Activated CD4-positive, alpha-beta T cell treated with anti-CD3 and anti-CD28 coated beads, Interleukin-2, amount 10 ng/mL, durations not matched to agents 7 days and 5 days (primary cell): ENCODE measurements at places on chromosomes 12 and 14. TPM values are rescaled to one million over a fixed set of nuclear protein-coding genes. Genes with fewer than 3 reads are reported as not detected.

Gene LYZ
- total RNA-seq, result not detected

Gene GLS2
- total RNA-seq, result 1.9 TPM

Gene OSBPL8
- total RNA-seq, result 130 TPM

Gene NANOG
- not detected for total RNA-seq

Gene TMEM52B
- not detected for total RNA-seq

Gene SLC15A5
- not detected for total RNA-seq

Gene SDR9C7
- total RNA-seq, result not detected

Gene PAH
- total RNA-seq, result not detected

Gene CHPT1
- total RNA-seq, result 11.8 TPM

Gene ARHGAP9
- 218 TPM for total RNA-seq

Gene WIF1
- not detected for total RNA-seq

DNA sequence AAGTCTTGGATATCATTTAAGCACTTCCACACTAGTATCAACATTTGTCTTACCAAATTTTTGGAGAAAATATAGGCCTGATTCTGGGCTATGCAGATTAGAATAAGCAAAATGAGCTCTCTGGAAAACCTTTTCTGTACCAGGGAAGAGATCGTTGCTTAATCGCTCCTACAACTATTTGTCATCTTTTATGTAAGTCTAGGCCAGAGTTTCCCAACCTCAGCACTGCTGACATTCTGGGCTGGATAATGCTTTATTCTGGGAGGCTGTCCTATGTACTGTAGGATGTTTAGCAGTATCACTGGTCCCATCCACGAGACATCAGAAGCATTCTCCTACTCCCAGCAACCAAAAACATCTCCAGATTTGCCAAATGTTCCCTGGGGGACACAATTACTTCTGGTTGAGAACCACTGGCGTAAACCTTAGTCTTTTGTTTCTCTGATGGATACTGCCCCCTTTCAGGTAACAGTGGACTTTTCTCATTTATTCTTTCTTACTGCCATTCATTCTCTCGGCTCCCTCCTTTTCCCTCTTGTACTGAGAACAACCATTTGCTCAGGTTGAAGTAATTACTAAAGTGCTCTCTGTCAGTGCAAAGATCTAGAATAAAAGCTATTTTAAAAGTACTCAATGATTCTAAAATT lies 316.9 kb upstream of the E2F7 start:
- H3K27ac ChIP-seq, result no peak overlapping the region
- H3K27me3 ChIP-seq, result no peaks in the 10 kb centered on the region
- DNase-seq, result no peak
- H3K36me3 ChIP-seq, result no peaks in the 10 kb centered on the region
- no peaks in the 10 kb centered on the region for H3K4me1 ChIP-seq

DNA sequence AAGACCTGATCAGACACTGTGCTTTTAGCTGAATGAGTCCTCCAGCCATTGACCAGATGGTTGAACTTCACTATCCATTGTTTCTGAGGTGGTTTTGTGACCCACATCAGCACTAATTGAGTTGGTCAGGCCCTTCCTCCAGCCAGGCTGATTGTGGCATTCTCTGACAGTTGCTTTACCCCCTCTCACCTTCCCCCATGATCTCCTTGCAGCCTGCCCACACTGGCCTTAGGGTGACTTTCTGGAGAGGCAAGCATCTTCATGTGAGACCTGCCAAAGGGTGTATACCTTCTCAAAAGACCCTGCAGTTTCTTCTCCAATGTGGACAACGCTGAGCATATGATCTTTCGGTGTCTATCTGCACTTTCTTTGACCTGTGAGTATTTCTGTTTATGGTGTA lies 83.9 kb downstream of the GPATCH2L start:
- no peak for DNase-seq
- no peak overlapping the region for H3K27ac ChIP-seq
- no peaks in the 10 kb centered on the region for H3K4me1 ChIP-seq
- H3K27me3 ChIP-seq, result no peaks in the 10 kb centered on the region

DNA sequence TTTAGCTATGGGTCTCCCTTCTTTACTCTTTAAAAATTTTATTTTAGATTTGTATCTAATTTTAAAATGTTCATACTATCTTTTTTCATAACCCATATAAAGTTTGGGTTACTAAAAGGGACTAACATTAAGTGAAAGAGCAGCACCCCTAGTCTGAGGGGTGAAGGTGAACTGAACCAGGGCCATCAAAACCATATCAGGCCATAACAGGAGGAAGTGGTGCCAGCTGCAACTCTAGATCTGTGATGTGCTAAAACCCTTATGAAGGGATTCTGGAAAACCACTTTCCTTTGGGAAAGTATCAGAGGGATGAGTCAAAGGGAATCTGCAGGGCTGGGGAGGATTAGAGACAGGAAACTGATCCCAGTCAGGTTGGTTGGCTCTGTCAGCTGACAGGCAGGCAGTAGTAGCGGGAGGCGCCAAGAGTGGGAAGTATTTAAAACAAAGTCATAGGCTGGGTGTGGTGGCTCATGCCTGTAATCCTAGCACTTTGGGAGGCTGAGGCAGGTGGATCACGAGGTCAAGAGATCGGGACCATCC lies 162.5 kb downstream of the PPM1H start:
- no peak overlapping the region for H3K4me3 ChIP-seq
- peaks cover 2% of the 10 kb centered on the region for H3K27me3 ChIP-seq
- H3K4me1 ChIP-seq, result peaks cover 3% of the 10 kb centered on the region
- DNase-seq, result no peak

GRCh38 chr14:31419179-31419966 lies 977 bp downstream of the HEATR5A start:
- peaks cover 25% of the 10 kb centered on the region for H3K4me1 ChIP-seq
- H3K4me3 ChIP-seq, result peak overlapping the region; percentile 92
- H3K27ac ChIP-seq, result no peak overlapping the region
- no peak for DNase-seq
- H3K36me3 ChIP-seq, result no peaks in the 10 kb centered on the region
- no peaks in the 10 kb centered on the region for H3K27me3 ChIP-seq

DNA sequence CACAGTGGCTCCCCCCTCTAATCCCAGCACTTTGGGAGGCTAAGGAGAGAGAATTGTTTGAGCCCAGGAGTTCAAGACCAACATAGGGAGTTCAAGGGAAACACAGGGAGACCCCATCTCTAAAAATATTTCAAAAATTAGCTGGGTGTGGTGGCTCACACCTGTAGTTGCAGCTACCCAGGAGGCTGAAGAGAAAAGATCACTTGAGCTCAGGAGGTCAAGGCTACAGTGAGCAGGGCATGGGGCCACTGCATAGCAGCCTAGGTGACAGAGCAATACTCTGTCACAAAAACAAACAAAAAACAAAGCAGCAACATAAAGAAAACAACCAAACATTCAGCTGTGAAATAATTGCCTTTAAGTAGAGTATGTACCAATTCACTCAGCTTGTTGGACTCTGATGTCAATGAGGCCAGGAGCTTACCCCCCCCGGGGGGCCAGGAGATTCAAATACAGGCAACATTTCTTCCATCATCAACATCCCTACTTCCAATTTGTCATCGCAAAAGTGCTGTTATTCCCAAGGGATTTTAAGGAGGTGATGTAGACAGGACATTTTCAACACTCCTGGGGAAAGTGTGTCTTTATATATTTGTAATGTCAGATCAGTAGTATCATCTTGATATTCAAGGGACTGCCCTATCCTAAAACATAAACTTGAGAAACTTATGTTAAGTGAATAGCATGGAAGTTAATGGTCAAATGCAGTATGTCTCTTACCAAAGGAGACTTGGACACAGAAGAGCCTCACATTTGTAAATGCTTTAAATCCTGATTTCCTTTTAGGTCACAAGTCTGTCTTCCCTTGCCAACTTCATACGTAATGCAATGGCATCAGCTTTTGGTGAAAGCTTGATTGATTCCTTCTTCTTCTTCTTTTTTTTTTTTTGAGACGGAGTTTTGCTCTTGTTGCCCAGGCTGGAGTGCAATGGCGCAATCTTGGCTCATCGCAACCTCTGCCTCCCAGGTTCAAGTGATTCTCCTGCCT lies 40.6 kb upstream of the AEBP2 start:
- H3K27me3 ChIP-seq, result no peaks in the 10 kb centered on the region
- DNase-seq, result no peak
- no peak overlapping the region for H3K4me3 ChIP-seq
- peaks cover 5% of the 10 kb centered on the region for H3K4me1 ChIP-seq

DNA sequence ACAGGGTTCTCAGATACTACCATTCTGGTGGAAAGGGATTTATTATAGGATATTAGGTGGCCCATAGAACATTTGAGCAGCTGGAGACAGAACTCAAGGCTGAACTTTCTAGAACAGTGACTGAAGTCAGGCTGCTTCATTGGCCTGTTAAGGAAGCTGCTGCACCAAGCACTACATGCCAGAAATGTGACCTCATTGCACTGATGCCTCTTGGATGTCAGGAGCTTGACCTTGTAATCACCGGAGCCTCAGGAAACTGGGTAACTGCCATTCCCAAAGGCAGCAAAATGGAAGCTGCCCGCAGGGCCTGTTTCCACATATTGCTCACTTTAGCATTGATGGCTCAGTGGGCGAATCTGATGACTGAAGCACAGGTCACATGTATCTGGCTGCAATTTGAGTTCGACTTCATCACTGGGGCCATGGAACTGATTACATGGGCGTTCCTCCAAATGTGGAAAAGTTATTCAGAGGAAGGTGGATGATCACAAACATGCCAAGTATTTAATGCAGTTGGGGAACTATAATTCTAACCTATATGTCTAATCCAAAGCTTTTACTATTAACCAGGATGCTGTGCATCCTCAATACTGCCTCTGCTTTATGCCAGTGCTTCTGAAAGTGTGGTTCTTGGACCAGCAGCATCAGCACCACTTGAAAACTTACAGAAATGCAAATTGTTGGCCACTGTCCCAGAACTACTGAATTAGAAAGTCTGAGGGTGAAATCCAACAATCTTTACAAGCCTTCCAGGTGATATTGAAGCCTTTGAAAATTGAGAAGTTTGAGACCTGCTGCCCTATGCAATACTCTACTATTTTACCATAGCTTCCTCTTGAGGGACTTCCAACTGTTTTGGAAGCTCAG lies 337.2 kb upstream of the NAV3 start:
- H3K27me3 ChIP-seq, result no peaks in the 10 kb centered on the region
- H3K4me1 ChIP-seq, result no peaks in the 10 kb centered on the region
- H3K36me3 ChIP-seq, result no peaks in the 10 kb centered on the region

GRCh38 chr14:95386536-95387095 lies 66.9 kb upstream of the CLMN start:
- no peak overlapping the region for H3K27ac ChIP-seq
- no peak for DNase-seq
- H3K36me3 ChIP-seq, result no peaks in the 10 kb centered on the region
- no peaks in the 10 kb centered on the region for H3K4me1 ChIP-seq
- no peaks in the 10 kb centered on the region for H3K27me3 ChIP-seq
- no peak overlapping the region for H3K4me3 ChIP-seq

DNA sequence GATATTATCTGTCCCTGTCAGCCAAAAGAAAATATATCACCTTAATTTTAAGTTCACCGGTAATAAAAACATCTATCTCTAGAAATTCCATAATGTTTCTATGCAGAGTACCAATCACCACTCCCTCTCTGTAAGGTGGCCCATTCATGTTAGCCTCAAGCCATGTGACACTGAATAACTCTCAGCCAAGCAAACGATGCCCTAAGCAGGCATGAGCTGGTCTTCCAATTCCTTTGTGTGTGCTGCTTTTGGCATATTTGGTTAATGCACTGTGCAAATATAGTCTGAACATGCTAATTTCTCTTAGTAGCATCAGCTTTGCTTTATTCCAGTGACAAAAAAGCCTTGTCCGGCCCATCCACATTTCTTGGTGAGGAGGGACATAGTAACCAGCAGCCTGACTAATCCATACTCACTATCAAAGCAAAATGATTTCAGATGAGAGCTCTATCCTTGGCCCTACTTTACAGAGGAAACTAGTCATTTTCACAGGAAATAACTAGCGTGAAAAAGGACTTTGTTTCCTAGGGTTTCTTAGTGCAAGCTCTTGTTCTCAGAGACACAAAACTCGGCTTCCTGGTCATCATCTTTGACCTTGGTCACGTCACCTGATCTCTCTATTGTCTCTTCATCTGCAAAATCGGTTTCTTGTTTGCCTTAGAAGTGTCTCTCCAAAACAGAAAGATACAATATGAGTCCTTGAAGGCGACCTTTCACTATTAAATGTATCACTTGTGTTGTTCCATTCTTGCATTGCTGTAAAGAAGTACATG lies 59.2 kb upstream of the RTRAF start:
- H3K27me3 ChIP-seq, result no peaks in the 10 kb centered on the region
- H3K27ac ChIP-seq, result peak overlapping the region; percentile 43
- no peak for DNase-seq

- no peak overlapping the region for H3K4me3 ChIP-seq
- no peaks in the 10 kb centered on the region for H3K36me3 ChIP-seq
- DNase-seq, result no peak
- peaks cover 4% of the 10 kb centered on the region for H3K4me1 ChIP-seq
Measured at GRCh38 chr12:15794836-15795235, 5.6 kb upstream of the EPS8 start.

- H3K4me3 ChIP-seq, result no peak overlapping the region
- no peak for DNase-seq
- H3K27me3 ChIP-seq, result peaks cover 2% of the 10 kb centered on the region
- H3K4me1 ChIP-seq, result no peaks in the 10 kb centered on the region
Measured at GRCh38 chr12:65019696-65020234, 101.3 kb downstream of the WIF1 start.

GRCh38 chr12:89370850-89371249 lies 18.5 kb upstream of the DUSP6 start:
- no peak for DNase-seq
- peaks cover 7% of the 10 kb centered on the region for H3K36me3 ChIP-seq
- no peak overlapping the region for H3K4me3 ChIP-seq

DNA sequence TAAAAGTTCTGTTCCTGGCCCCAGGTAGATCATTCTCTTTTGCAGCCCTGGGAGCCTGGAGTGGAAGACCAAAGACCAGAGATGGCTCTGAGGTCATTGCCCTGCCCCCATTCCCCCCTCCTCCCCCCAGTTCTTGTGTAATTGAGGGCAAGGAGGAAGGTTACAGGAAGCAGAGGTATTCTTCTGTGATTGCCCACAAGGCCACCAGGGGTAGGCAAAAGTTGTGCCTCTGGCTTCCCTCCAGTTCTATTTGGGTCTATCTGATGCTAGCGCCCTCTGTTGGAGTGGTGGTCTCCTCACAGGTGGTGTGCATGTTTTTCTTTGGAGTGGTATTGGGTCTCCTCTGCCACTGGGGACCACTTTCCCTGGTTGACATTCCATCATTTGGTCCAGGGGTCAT lies 41.2 kb upstream of the CRY1 start:
- H3K4me1 ChIP-seq, result peaks cover 2% of the 10 kb centered on the region
- peak; percentile 55 for DNase-seq
- no peak overlapping the region for H3K4me3 ChIP-seq
- H3K36me3 ChIP-seq, result no peaks in the 10 kb centered on the region
- no peaks in the 10 kb centered on the region for H3K27me3 ChIP-seq
- H3K27ac ChIP-seq, result no peak overlapping the region
